ENCODE measurements at places on chromosomes 2 and 18.

DNA sequence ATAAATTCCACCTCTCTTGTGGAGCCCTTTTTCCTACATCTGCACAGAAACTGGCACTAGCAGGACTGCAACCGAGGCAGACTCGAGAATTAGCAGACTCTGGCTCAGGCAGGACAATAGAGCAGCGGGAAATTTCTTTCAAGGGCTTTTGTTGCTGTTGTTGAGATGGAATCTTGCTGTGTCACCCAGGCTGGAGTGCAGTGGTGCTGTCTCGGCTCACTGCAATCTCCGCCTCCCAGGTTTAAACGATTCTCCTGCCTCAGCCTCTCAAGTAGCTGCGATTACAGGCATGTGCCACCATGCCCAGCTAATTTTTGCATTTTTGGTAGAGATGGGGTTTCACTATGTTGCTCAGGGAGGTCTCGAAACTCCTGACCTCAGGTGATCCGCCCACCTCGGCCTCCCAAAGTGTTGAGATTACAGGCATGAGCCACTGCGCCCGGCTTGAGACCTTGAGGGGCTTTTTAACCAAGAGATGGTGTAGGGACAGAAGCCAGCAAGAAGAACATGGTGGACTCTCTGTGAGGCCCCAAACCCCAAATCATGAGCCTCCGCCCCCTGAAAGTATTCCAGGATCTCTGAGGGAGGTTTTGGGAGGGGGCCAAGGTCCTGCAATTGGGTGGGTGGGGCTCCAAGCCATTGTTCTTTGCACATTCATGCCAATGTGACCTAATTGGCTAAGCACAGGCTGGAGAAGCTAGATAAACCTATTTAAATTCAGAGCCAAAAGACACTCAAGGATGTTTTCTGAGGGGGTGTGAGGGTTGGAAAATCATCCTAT is 68.4 kb upstream of the MSH2 start:
- no peak for DNase-seq

GRCh38 chr2:215338883-215339679 is 27.2 kb downstream of the ATIC start:
- DNase-seq = no peak

DNA sequence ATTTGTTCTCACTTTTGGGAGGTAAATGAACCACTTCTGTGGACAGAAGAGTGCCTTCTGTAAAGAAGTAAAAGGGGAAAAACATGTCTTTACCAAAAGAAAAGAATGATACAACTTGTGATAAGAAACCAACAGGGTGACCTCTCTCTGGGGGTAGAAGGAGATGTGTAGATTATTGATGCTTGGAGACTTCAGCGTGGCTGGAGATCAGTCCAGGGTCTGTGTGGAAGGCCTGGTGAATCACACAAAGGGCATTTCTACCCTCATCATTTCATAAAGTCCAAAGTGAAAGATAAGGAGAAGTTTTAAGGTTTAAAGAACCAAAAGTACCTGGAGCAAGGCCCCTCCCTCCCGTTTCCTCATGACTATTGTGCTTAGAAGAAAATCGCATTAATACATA is 142.5 kb downstream of the NCK2 start:
- no peak for DNase-seq

DNA sequence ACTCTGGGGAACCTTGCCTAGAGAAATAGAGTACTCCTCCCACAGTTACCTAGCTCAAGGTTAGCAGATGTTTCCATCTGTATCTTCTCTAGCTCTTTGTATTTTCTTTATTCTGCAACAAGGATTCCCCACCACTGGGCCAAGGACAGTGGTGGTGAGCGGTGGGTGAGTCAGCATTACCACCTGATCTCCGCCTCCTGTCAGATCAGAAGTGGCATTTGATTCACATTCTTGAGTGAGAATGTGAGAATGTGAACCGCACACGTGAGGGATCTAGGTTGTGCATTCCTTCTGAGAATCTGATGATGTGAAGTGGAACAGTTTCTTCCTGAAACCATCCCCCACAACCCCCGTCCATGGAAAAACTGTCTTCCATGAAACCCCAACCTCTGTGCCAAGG is 9.0 kb downstream of the EPB41L3 start:
- DNase-seq = no peak

DNA sequence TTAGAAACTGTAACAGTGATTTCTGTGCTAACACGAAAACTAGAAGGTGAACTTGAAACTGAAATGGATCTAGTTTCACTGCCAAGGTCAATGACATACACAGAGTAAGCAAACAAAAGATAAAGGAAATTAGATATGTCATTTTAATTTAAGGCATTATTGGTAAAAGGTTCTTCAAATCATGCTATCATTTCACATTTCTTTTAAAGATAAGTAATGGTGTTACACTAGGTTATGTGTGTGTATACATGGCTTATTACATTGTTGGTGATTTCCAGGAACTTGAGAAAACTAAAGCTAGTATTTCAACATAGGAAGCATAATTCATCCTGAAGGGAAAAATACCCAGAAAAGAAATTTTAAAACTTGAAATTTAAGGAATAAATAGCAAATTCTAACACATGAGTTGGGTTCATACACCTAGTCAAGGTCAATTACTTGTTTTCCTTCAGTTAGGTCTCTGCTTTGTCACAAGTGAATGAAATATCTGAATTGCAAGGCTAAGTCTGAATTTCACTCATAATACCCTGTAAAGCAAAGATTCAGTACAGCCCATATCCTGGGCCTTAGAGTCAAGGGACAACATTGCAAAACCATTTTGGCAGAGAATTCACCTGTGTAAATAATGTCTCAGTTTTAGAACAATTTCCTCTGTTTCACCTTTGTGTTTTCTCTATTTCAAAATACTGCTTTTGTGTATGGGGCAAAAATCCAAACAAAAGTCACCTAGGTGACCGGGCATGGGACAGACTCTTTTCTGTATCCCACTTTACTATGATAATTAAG is 141.6 kb downstream of the SRBD1 start:
- DNase-seq = no peak

DNA sequence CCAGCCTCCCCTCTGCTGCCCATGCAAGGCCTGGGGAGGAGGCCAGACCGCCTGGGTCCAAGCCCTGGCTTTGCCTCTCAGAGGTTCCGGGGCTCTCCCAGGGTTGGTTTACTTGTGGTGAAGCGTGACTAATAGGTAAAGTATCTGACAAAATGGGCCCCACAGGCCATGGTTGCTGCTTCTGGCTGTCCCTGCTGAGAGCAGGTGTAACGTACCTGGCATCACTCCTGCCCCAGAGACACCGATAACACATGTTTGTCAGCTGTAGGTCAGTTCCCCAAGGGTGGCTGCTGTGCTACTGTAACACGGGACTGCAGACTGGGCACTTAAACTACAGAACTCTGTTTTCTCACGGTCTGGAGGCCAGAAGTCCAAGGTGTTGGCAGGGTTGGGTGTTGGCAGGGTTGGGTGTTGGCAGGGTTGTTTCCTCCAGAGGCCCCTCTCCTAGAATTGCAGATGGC is 34.1 kb downstream of the ODC1 start:
- DNase-seq = no peak

DNA sequence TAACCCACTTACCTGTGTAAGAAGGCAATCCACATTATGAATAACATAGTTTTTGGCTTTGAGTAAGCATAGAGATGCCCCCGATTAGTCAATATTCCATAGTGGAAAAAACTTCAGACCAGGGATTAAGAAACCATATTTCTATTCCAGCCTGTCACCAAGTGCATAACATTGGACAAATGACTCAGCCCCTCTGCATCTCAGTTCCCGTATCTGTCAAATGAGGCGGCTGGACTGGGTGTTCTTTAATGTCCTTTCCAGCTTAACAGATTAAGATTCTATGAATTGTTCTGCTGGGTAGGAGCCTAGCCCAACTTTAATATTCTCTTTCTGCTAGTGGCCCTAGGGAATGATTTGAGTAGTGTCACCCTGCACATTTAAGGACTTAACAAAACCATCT is 11.8 kb upstream of the FTCDNL1 start:
- no peak for DNase-seq

DNA sequence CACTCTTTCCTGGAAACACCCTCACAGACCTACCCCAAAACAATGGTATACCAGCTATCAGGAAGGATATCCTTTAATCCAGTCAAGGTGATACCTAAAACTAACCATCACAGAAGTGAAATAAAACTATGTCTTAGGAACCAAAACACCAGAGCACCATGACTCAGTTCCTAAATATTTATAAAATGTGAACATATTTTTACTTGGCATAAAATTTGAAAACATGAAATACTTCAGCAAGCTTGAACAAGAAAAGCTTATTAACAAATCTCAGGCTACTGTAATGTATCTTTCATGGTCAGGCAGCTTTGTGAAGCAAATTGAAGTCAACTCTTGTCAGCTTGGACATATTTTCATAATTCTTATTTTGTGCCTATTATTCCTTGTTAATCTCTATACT is 440.8 kb upstream of the CDH20 start:
- no peak for DNase-seq

DNA sequence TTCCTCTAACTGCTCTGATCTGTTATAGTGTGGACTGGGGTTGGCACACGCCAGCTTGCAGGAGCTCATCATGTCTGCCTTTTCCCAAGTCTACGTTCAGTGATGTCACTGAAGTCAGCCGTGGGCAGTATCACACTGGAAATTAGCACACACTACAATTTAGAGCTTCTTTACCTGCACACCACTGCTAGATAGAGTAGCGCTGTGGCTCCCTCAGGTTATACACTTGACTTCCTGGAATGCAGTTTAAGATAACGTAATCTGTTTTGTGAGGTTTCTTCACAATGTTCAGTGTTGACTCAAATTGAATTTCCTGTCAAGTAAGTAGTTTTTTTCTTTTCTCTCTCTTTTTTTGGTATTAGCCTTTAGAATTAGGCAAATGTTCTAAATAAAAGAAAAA is 487.2 kb downstream of the DCDC2C start:
- DNase-seq = no peak

DNA sequence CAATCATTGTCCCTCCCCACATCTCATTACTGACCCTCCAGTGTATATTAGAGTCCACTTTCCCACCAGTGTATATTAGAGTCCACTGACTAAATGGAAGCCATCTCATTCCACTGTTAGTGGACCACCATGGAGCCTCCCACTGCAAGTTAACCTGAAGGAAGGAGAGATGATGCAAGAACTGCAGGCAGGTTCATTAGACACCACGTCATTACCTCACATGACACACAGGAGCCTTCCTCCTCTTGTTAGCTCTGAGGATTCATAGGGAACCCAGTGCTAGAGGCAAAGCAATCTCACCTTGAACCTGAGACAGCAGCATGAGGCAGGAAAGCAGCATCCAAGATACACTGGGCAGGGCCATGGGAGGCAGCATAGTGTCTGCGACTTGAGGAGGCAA is 523 bp downstream of the REG3A start:
- DNase-seq = no peak

DNA sequence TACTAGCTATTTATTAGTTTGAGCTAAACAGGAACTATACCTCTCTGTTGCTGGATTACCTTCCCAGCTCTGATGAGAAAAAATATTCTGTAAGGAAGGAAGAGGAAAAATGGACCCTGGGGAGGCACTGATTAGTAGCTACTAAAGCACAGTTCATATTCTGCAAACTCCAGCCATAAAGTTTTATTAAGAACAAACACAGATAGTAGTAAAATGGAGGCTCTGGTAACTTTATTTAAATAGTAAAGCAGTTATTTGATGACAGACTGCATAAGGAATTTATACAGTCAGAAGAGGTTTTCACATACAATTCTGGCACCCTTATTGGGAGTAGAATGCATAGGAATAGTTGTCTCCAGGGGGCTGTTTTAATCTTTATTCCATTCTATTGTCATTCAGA is 84.1 kb downstream of the XIRP2 start:
- no peak for DNase-seq
